ENCODE measurements at places on chromosomes 11 and 22.

- DNase-seq: no peak
Observed at GRCh38 chr11:33016654-33017053, 976 bp downstream of the DEPDC7 start.

DNA sequence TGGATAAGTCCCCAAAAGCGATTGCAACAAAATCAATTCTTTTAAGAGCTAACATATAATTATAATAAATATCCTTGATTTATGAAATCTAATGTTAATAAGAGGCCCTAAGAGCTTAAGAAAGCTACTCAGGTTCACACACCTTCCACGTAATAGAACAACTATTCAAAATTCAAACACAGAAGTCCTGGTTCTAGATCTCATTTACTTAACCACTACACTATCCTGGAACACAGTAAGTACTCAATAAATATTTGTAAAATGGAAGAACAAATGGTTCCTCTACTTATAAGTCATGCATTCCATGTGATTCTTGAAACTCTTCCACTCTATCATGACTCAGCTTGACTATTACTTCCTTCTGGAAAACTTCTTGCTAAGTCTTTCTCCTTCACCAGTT lies 268.2 kb downstream of the FAM181B start:
- DNase-seq: no peak

DNA sequence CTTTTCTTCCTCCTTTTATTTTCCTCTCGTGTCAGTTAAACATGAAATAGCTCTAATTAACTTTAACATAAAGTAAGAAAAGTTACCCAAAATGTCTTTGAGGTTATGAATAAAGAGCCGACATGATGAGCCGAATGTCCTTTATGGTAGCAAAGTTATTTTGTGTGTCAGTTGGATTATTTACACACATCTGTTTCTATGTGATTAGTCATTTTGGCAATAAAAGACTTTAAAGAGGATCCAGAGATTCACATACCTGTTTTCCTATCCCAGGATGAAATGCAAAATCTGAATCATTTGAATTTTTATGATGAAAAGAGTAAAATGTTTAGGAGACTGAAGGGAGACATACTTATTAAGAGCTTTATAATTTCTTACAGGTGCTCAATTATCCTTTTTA lies 34.0 kb upstream of the TECTA start:
- DNase-seq: no peak

GRCh38 chr11:67066333-67066709 lies 9.7 kb downstream of the RHOD start:
- no peak for DNase-seq

DNA sequence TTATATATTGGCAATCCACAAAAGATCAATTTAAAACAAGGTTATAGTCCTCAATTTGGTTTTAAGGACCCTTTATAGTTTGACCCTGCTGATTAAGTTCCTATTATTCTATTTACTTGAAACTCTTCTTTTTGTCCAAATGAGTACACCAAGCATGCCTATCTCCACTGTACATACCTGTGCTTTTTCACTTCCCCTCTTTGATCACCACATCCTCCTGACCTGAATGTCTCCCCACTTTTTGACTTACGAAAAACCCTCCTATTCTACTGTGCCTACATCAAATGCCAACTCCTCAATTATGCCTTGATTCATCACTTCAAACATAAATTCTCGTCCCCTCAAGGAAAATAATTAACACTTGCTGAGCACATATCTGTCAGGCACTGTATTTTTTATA lies 113.5 kb downstream of the SOX6 start:
- DNase-seq: no peak

- DNase-seq: no peak
Observed at GRCh38 chr22:49508561-49508960, 319.1 kb downstream of the BRD1 start.

- DNase-seq: no peak
Observed at GRCh38 chr22:22711532-22711913, 67.1 kb downstream of the GGTLC2 start.

DNA sequence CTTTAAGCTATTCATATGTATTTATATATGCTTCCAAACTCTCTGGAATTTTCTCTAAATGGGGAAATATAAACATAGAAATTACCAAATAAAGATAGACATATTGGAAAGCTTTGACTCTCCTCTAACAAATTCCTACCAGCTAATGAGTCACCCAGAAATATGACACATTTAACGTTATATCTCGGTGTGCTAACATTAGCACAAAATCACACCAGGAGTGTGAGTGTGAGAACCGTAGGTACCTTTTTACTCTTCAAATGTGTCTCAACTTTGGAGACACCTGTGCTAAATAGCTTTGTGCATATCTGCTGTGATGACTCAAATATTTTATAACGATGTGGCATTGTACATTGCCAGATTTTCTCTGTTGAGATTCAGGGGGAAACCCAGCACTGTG lies 714.4 kb downstream of the METTL15 start:
- DNase-seq: no peak

- no peak for DNase-seq
Observed at GRCh38 chr11:134036492-134037045, 32.3 kb upstream of the JAM3 start.

GRCh38 chr11:70299636-70300035 lies 29.1 kb downstream of the PPFIA1 start:
- no peak for DNase-seq

DNA sequence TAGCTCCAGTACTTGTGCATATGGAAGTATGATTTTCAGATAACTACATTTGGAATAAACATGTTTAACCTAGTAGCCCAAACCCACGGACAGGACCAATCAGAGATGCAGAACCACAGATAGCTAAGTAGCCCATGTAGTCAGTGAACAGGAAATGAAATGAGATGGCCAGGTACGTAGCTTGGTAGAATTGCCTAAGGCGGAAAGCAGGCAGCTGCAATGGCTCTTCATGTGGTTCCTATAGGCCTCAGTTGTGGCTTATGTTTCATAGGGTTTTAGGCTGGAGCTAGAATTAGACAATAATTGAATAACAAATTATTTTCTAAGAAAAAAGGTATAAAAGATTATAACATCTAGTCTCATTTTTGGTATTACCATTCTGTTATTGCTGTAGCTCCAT lies 86.4 kb upstream of the B3GNT6 start:
- DNase-seq: no peak

- DNase-seq: no peak
Observed at GRCh38 chr11:40328890-40329614, 1130.4 kb downstream of the LRRC4C start.

DNA sequence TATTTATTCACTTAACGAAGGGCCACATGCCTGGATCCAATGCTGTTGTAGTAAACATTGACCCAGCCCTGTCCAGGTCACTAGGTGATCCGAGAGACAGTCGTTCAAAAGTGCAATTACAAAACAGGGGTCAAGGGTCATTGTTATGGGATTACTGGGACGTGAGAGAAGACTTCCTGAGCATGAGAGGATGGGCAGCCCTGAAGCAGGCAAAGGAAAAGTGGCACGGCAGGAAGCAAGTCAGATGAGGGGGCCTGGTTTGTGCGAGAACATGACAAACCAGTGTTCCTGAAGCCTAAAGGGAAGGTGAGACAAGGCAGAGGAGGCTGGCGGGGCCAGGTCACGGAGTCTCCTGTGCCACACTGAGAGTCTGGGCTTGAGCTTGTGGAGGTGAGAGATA lies 15.8 kb upstream of the MMP20 start:
- no peak for DNase-seq

DNA sequence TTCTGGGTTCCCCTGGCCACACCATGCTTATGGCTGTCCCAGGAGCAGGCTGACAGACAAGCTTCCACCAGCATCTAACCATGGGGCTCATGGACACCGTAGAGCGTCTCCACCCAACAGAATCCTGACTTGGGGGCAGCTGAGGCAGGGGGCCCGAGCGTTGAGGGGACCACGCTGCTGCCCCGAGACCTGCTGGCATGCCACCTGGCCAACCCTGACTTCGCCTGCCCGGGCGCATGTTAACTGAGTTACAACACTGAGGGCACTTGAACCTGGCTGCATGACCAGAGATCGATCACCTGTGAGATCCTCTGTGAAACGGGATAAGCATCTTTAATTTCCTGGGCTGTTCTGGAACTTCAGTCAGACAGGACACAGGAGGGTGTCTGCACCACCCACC lies 13.7 kb downstream of the PPM1F start:
- DNase-seq: no peak

- no peak for DNase-seq
Observed at GRCh38 chr11:3055891-3056290, 1.3 kb downstream of the CARS1 start.

- no peak for DNase-seq
Observed at GRCh38 chr11:73667891-73668290, 21.5 kb downstream of the PLEKHB1 start.

- DNase-seq: no peak
Observed at GRCh38 chr11:122317305-122317704, 201.3 kb upstream of the BLID start.

DNA sequence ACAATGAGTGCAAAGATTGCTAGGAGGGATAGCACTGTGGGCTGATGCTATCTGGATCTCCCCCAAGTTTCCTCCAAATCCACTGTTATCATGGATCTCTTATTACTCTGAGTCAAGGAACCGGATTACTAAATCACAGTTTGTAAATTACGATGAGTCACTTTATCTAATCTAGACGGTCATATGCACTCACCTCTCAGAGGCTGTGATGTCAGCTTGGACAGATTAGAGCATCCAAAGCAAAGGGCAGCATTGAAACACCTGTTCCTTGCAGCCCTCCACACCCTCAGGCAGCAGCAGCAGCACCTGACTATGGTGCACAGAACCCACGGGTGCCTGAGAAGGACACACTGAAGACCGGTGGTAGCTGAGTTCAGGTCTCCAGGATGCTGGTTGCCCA lies 14.0 kb upstream of the POU2AF1 start:
- DNase-seq: no peak

- DNase-seq: no peak
Observed at GRCh38 chr11:12159351-12160099, 49.1 kb downstream of the MICAL2 start.

GRCh38 chr22:37355174-37355573 lies 72.1 kb downstream of the ELFN2 start:
- no peak for DNase-seq

DNA sequence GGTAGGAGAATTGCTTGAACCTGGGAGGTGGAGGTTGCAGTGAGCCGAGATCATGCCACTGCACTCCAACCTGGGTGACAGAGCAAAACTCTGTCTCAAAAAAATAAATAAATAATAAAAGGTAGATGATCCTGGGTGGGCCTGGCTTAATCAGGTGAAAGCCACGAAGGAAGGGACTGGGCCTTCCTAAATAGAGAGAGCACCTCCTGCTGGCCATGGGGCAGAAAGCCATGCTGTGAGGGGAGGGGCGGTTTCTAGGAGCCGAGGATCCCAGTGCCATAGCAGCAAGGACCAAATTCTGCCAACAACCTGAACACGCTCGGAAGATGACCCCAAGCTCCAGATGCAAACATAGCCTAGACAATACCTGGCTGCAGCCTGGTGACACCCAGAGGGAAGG lies 24.5 kb upstream of the DGKZ start:
- no peak for DNase-seq

DNA sequence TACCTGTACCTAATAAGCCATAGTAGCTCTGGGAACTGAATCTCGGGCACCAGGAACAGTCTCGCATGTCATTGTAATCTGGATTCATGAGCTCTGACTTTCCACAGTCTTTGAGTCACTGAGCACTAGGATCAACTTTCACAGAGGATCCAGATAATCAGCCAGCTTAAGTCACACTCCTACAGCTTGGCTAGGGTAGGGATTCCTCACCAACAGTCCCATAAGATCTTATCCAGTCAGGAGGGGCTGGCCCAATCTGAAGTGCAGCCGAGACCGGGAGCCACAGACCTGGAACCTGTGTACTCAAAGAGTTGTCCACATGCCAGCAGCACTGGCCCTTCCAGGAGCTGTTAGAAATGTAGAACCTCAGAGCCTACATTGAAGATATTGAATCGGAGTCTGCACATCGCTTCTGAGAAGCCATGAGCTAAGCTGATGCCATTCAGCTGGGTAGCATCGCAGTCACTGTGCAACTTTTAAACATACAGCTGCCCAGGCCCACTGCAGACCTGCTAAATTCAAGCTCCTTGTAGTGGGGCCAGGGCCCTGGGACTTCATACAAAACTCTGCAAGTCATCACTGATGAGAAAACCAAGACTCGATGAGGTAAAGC lies 538.8 kb upstream of the B3GAT1 start:
- DNase-seq: no peak

- DNase-seq: no peak
Observed at GRCh38 chr11:77658213-77659013, 20.8 kb upstream of the CLNS1A start.

GRCh38 chr22:38989466-38989865 lies 7.3 kb downstream of the APOBEC3B start:
- DNase-seq: no peak

GRCh38 chr11:122140500-122140899 lies 24.5 kb upstream of the BLID start:
- no peak for DNase-seq

DNA sequence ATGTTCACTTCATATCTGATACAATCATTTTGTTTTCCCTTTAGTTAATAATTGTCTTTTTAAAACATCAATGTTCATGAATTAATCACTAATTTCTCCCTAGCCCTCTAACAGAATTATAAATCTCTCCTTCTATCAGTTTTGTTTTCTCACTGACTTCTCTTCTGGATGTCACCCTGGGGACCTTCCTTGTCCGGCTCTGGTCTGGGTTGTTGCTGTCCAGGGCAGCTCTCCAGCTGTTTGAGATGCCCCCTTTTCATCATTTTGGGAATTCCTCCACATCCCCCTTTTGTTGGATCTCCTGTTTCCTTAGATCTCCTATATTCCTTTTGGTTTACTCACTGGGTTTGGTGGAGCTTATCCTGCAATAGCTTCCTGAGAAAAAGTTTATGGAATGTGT lies 35.6 kb upstream of the PSMA1 start:
- DNase-seq: no peak
